ENCODE measurements at places on chromosomes 11 and 22. TPM values are rescaled to one million over a fixed set of nuclear protein-coding genes. Genes with fewer than 3 reads are reported as not detected.

The TEX12 gene
- 0.34 TPM for total RNA-seq

The ANKK1 gene
- total RNA-seq, result 0.14 TPM

The RBMXL2 gene
- total RNA-seq, result not detected

The ROBO4 gene
- not detected for total RNA-seq

The MS4A4A gene
- total RNA-seq, result not detected

The UBQLN3 gene
- not detected for total RNA-seq

The RIMBP3B gene
- 0.41 TPM for total RNA-seq

The VWCE gene
- total RNA-seq, result 5.2 TPM
